ENCODE measurements at places on chromosomes 6 and 20.

DNA sequence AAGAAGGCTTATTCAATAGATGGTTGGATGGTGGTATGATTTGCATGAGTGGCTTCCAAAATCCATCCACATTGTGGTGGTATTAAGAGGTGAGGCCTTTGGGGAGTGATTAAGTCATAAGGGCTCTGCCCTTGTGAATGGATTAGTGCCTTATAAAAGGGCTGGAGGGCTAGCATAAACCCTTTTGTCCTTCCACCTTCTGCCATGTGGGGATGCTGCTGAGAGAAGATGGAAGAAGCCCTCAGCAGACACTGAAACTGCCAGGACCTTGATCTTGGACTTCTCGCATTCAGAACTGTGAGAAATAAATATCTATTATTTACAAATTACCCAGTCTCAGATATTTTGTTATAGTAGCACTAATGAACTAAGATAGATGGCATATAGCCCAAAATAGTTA, 27.8 kb upstream of the SRPK1 start:
- DNase-seq, result peak; percentile 13

DNA sequence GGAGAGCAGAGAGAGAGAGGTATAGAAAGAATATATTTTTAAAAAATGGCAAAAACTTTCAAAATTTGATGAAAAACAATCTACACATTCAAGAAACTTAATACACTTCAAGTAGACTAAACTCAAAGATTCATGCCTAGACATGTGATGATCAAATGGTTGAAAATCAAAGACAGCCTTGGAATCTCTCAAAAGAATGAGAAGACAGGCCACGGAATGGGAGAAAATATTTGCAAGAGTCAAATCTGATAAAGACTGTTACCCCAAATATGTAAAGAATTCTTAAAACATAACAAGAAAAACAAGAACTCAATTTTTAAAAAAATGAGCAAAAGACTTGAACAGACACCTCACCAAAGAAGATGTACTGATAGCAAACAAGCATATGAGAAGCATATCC, 49.7 kb downstream of the THEMIS start:
- no peak for DNase-seq

GRCh38 chr6:163419413-163420288, 5.1 kb downstream of the QKI start:
- DNase-seq, result no peak

GRCh38 chr6:6610031-6610591, 21.6 kb downstream of the LY86 start:
- peak; percentile 4 for DNase-seq

- DNase-seq, result no peak
Observed at GRCh38 chr20:38957235-38957876, 4.8 kb upstream of the DHX35 start.

GRCh38 chr6:161891542-161891941, 617.7 kb upstream of the AGPAT4 start:
- DNase-seq, result no peak

DNA sequence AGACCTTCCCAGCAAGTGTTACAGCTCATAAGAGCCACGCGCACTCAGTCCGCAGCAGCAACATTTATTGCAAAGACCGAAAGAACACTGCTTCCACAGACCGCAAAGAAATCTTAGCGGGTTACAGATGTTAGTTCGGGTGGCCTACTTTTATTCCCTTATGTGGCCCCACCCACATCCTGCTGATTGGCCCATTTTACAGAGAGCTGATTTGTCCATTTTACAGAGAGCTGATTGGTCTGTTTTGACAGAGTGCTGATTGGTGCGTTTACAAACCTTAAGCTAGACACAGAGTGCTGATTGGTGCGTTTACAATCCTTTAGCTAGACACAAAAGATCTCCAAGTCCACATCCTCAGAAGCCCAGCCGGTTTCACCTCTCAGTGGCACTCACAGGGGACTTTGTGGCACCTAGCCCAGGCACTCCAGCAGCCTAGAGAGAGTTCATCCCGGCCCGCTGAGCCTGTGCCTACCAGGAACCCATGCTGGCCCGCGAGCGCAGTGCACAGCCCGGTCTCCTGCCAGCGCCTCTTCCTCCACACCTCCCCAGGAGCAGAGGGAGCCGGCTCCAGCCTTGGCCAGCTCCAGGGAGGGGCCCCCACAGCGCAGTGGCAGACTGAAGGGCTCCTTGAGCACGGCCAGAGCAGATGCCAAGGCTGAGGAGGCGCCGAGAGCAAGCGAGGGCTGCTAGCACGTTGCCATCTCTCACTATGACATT, 244.3 kb upstream of the TSHZ2 start:
- DNase-seq, result no peak

- DNase-seq, result peak; percentile 63
Observed at GRCh38 chr6:46032110-46032998, 16.7 kb upstream of the CLIC5 start.

GRCh38 chr6:45532721-45533210, 155.0 kb upstream of the SUPT3H start:
- DNase-seq, result no peak

DNA sequence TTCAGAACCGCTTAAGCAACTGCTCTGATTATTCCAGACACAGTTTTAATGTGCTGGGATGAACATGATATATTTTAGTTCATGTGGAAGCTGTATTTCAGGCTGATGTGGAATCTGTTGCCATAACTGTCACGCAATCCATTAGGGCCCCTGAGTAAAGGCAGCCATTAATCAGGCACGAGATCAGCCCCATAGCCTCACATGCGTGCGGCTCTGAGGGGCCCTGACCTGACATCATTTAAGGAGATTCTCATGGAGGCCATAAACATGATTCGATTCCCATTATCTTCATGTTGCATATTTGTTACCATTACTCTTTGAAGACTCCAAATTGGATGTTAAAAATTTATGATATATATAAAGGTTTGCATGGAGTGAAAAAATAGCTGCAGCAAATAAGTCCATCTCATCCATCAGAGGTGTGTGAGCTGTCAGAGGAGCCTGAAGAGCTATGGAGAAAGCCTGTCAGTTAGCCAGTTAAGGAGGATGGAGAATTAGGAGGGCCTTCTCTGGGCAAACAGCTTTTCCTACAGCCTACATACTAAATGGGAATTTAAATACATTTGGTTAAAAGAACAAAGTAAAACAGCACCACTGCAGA, 89.6 kb downstream of the SOBP start:
- DNase-seq, result no peak

DNA sequence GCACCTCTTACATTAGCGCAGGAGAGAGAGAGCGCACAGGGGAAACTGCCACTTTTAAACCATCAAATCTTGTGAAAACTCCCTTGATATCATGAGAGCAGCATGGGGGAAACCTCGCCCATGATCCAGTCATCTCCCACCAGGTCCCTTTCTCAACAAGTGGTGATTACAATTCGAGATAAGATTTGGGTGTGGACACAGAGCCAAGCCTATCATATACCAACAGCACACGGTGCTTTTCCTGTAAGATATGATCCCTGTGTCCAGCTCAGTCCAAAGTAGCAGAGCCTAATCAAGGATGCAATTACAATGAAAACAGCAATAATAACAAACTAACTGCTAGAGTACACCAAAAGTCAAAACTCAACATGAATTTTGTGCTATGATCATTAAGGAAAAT, 148.7 kb upstream of the TCF21 start:
- DNase-seq, result no peak

GRCh38 chr6:45592991-45593390, 215.3 kb upstream of the SUPT3H start:
- no peak for DNase-seq

GRCh38 chr6:118719351-118720124, 68.1 kb upstream of the CEP85L start:
- DNase-seq, result no peak

- no peak for DNase-seq
Observed at GRCh38 chr6:166744223-166745134, 117.4 kb upstream of the RPS6KA2 start.

DNA sequence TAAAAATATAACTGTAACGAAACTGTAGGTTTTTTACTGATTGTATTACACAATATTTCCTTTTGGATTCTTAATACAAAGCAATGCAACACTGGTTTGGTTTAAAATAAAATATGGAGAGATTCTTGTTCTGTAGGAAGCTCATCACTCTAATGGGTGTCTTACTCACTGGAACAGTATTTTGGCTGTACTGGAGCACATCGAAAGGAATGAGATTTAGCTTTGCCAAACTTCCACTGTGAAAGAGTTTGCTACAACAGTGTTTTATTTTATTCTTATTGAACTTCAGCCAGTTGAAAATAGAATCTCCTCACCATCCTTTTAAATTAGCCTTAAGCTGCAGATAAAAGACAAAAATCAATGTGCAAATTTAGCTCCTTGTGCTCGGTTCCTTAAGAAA, 230.7 kb upstream of the QKI start:
- no peak for DNase-seq

DNA sequence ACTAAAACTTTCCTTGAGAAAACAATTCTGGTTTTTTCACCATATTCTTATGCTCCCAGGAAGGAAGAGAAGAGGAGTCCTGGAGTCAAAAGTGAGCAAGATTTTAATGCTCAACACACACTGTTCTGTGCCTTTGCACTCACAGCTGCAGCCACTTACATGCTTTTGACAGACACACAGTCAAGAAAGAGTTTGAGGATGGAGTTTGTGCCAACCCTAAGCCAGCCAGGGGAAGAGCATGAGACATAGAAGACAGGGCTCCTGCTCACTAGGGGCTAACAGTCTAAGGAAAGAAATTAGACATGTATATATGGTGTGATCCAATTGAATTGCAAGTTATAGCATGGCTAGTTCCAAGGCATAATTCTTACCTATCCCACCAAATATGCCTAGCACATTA, 37.1 kb upstream of the IL17A start:
- DNase-seq, result no peak

GRCh38 chr6:19102936-19103335, 715.8 kb downstream of the RNF144B start:
- no peak for DNase-seq

- DNase-seq, result peak; percentile 54
Observed at GRCh38 chr6:44234101-44235025, 11.0 kb downstream of the SLC29A1 start.

DNA sequence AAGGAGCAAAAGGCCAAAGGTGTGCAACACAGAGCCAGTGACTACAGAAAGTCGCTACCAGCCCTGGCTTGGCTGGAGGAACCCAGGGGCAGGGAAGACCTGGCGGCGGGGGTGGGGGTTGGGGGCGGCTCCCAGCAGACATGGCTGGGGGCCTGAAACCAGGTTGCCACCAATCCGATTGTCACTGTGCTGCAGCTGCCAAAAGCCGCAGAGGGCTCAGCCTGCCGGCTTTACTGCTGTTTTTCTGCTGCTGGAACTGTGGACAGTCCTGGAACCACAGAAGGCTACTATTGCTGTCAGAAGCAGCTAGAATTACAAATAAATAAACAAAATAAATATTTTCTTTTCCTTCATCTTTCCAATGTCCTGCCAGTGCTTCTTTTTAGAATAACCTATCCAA, 25.7 kb upstream of the OGFRL1 start:
- no peak for DNase-seq

All from suppressor macrophage (primary cell).